ENCODE measurements at places on chromosomes 1 and 21.

DNA sequence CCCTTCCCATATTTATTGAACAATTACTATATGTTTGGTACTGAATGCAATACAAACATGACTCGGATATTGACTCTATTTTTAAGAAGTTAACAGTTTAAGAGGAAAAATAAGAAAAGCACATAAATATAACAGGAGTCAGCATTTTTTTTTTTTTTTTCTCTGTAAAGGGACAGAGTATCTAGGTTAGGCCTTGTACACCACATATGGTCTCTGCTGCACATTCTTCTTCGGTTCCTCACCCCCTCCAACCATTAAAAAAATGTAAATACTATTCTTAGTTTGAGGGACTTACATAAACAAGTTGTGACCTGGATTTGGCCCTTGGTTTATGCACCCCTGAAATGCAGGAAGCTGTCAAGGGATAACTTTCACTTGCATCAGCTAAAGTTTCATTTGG, 40.4 kb downstream of the PHC2 start:
- no peak for DNase-seq

DNA sequence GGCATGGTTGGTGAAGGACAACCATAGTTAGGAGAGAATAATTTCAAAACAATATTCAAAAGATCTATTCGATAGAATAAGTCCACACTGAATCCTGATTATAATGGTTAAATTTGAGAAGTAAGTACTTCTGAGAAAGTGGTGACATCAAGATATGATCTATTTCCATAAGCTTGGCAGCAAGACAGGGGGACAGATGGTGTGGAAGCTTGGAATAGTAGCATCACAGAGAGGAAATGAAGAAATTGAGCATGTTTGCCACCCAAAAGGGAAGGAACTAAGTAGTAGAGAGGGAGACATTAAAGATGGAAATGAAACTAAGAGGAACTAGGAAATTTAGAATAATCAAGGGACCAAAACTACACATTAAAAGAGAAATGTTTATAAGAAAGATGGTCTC, 94.5 kb downstream of the OLFM3 start:
- DNase-seq: no peak

GRCh38 chr1:168125051-168125450, 11.7 kb downstream of the GPR161 start:
- DNase-seq: no peak

GRCh38 chr1:54244655-54245054, 44.7 kb downstream of the MRPL37 start:
- no peak for DNase-seq

DNA sequence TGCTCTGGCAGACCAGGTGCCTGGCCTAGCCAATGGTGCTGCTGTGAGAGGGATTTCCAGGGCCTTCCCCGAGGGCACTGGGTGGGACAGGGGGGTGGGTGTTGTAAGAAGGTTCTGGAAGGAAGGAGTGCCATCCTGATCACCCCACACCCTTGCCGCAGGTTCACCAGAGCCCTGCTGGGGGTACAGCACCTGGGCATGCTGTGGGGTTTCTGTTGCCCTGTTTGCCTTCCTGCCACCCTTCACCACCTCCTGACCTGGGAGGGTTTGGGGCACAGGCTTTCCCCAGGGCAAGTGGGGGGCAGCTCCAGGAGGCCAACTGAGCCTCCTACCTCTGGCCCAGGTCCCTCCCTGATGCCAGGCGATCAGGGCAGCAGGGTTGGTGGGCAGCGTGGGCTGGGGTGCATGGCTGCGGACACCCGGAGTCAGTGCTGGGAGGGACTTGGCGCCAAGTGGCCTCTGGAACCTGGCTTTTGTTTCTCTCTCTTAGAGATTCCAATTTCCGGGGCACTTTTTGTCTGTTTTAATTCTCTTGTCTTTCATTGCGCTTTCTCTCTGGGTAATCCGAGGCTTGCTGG, 318.8 kb downstream of the PTPRU start:
- DNase-seq: no peak

GRCh38 chr21:39673736-39674135, 61.0 kb downstream of the B3GALT5 start:
- DNase-seq: no peak

DNA sequence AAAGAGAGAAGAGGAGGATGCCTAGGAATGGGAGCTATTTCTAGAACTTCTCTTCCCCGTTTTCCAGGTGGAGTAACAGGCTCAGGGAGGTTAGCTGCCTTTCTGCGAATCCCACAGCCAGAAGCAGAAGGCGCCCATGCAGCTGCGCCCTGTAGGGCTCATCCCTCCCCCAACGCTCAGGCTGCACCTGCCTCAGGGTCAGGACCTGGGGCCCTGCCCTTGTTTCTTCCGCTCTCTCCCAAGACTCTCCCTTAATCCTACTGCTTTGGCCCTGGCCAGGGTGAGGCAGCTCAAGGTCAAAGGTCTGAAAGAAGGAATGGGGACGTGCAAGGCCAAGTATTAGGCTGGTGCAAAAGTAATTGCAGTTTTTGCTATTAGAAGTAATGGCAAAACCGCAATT, 30.5 kb upstream of the PADI2 start:
- no peak for DNase-seq

- no peak for DNase-seq
Observed at GRCh38 chr1:63859480-63860275, 85.9 kb downstream of the ROR1 start.

DNA sequence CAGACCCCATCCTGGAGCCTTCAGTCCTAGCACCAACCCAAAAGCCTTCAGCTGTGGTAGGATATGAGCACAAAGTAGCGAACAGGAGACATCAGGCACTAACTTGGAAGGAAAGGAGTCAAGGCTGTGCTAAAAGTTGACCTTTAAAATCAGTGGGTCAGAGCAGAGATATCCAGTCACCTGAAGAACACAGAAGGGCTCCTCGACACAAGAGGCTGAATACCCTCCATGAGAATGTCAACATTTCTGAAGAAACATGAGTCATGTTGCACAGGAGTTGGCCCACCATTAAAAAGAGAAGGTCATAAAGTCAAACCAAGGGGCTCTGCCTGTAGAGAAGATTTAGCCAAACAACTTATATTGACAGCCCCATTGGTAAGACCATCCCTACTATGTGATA, 172.5 kb downstream of the PLPP3 start:
- no peak for DNase-seq

DNA sequence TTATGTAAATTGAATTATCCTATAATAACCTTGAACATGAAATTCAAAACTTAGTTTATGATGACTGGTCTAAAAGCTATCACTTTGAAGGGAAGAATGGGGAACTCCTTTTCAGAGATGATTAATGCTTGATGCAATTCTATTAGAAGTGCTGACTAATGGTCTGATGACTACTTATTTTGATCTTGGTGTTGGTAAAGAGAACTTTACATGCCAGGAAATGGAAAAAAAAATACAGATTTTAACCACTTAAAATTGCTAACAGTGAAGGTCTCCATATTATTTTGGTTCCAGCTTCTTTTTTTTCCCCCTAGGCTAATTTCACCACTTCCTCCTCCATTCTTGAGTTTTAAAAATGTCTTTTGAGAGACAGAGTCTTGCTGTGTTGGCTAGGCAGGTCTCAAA, 22.9 kb downstream of the S1PR1 start:
- DNase-seq: no peak

DNA sequence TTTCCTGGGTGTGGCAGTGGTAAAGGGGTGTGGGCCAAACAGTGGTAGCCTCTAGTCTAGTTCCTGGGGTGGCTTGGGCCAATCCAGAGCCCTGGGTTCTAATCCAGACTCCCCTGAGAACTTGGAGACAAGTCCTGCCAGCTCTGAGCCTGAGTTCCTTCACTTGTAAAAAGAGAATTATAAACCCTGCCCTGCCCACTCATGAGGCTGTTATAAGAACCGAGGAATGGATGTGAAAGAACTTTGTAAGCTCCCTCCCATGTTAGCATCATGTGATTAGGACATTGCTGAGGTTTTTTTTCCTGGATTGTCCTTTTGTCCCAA, 131.0 kb downstream of the RRAGC start:
- DNase-seq: no peak

- no peak for DNase-seq
Observed at GRCh38 chr1:40856116-40856515, 6.0 kb downstream of the CITED4 start.

DNA sequence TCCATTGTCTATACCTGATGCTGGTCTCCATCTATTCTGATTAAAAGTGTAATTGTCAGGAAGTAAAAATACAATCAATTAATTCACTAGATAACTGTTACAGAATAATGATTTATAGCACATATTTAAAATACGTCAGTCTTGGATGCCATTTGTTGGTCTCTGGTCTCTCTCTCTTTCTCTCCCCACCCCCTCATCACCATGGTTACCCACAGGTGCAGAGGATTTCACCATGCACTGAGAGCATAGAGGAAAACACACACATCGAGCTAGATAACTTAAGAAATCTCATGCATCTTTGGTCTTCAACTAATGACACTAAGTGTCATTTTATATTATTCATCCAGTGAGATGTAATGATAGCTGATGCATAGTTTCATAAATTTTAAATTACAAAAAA, 33.4 kb downstream of the LRRC53 start:
- no peak for DNase-seq

DNA sequence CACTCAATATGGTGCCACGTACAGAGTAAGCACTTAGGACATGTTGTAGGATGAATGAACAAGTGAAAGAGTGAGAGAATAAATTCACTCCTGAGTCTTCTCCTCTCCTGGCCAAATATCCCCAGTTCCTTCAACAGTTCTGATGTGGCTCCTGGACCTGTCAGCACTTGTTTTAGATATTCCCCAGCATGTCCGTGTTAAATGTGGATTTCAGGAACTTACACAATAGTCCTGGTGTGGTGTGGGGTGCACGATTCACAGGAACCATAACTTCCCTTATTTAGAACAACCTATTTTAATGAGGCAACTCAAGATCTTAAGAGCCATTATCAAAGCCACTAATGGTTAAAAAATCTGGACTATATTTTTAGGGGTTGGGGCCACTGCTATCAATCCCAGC, 39.0 kb upstream of the MYSM1 start:
- no peak for DNase-seq

DNA sequence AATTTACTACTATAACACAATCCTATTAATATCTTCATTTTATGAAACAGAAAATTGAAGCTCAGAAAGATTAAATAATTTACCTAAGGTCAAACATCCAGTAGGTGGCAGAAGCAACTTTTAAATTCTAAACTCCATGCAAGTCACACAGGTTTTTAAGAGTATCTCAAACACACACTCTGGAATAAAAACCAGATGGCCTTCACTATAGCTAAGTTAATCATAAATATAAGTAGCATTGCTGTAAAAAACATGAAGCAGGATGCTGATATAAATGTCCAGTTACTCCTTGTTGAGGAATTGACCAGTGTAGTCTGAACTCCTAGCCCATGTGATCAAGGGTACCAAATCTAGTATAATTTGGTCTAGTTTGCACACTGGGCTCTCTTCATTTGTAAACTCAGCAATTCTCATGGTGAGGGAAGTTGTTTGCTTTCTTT, 9.4 kb upstream of the FMO3 start:
- no peak for DNase-seq

- DNase-seq: no peak
Observed at GRCh38 chr21:34023691-34024373, 49.5 kb upstream of the MRPS6 start.

DNA sequence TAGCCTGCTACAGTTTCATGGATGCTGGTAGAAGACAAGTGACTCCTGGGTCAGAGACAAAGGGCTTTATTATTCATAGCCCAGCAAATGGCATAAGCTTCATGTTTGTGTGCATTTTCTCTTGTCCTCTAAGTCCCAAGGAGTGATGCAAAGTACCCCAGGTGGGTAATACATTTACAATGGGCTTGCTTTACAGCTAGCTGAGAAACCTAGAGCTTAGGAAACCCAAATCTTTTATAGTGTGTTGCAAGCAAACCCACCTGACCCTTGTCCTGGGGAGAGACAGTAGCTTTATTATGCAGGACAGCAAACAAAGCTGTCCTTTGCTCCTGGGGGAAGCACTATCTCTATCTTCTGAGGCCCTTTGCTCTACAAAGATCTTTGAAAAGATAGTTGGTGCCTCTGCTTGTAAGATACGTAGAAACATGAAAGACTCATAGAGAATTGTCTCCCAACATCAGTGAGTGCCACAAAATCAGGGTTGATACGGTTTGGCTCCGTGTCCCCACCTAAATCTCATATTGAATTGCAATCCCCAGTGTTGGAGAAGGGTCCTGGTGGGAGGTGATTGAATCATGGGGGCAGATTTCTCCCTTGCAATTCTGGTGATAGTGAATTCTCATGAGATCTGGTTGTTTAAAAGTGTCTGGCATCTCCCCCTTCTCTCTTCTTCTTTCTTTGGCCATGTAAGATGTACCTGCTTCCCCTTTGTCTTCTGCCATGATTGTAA, 315.8 kb upstream of the USP24 start:
- DNase-seq: no peak

DNA sequence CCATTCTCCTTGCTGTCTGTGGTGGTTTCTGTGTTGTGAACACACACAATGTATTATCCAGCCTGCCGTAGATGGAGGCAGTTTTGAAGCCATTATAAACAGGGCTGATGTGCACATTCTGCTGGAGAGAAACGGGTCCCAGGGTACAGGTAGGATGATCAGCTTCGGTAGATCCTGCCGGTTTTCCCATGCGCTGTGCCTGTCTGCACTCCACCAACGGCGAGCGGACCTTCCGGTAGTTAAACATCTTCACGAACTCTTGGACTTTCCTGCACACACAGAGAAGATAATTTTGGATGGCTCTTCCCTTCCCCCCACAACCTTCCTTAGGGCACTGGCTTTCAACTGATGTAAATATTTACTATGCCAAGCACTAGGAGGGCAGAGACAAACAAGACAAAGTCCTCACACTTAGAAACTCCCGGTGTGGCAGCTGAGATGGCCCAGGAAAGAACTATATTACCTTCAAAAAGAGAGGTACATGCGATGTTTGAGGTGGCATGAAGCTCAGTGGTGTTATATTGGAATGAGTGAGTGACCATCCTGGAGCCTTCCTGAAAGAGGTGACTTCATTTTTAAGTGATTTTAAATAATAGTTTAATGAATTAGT, 41.7 kb downstream of the ALPL start:
- DNase-seq: no peak

DNA sequence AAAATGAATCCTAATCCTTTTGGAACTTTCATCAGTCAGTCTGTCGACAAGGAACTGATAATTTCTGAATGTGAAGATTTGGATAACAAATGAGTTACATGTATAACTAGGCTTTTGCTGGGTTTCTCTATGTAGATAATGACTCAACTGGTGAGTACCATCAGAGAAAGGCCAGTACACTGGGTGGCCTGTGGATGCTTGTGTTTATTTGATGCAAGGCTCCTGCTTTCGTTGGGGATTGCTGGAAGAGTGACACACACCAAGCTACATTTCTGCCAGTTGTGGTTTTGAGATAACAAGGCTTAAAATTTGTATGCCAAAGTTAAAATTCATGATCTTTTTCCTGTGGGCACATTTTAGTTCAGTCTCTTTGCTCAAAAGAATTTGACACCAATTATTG, 115.7 kb upstream of the UBE2U start:
- no peak for DNase-seq

- no peak for DNase-seq
Observed at GRCh38 chr1:87598429-87598828, 269.7 kb downstream of the LMO4 start.

DNA sequence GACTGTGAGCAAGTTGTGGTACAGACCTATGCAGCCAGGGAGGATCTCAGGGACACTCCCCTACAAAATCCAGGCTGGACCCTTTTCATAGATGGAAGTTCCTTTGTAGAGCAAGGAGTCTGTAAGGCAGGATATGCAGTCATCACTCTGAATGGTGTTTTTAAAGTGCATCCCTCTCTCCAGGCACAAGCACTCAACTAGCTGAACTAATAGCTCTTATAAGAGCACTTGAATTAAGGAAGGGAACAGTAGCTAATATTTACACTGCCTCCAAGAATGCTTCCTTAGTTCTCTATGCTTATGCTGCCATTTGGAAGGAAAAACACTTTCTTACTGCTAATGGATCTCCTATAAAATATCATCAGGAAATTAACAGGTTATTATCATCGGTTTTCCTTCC, 27.0 kb upstream of the SMYD3 start:
- DNase-seq: no peak

Data from GM18507 (cell line).